Adrenal gland (tissue), 19 donors: ENCODE measurements at places on chromosomes 7 and 10. TPM values are rescaled to one million over a fixed set of nuclear protein-coding genes. Genes with fewer than 3 reads are reported as not detected.

GNGT1 gene
- not detected for polyA plus RNA-seq

ANXA8 gene
- polyA plus RNA-seq: 0.81 TPM

LRIT1 gene
- polyA plus RNA-seq: not detected

VWA2 gene
- polyA plus RNA-seq: not detected

CHCHD1 gene
- polyA plus RNA-seq: 63.2 TPM

C10orf53 gene
- polyA plus RNA-seq: not detected

PNLIPRP1 gene
- polyA plus RNA-seq: 0.24 TPM

CCDC3 gene
- 9.9 TPM for polyA plus RNA-seq

PRSS2 gene
- polyA plus RNA-seq: 2.8 TPM

SLIT1 gene
- 0.05 TPM for polyA plus RNA-seq
